ENCODE measurements at places on chromosomes 7 and 10.

GRCh38 chr10:92690211-92690914 is 608 bp downstream of the HHEX start:
- no peak for DNase-seq

DNA sequence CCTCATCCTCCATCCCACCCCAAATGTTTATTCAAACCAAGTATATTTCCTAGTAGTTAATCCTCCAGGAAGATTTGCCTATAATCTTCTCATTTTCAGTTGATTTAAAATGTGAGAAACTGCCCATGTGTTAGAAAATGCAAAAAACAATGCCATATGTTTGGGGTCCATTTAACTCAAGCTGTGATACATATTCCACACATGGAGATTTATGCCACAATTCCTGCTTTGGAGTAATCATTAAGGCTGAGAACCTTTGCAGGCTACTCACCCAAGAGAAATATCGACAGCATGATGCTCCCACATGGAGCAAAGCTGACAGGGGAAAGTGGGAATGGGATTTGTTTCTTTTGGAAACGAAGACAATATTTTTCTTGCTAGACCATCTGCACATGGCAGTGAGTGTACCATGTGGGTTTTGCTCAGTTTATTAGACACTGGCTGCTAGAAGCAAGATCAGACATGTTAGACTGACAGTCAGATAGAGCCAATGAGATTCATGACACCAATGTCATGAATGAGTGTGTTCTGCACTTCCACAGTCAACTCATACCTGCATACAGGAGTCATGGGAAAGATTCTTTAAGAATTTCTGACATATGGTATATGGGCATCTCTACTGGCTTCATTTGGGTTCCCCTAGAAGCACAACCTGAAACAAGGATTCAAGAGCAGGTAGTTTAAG is 3.4 kb upstream of the GRM8 start:
- DNase-seq: no peak

GRCh38 chr10:3169673-3170072 is 2.9 kb downstream of the PITRM1 start:
- DNase-seq: no peak

DNA sequence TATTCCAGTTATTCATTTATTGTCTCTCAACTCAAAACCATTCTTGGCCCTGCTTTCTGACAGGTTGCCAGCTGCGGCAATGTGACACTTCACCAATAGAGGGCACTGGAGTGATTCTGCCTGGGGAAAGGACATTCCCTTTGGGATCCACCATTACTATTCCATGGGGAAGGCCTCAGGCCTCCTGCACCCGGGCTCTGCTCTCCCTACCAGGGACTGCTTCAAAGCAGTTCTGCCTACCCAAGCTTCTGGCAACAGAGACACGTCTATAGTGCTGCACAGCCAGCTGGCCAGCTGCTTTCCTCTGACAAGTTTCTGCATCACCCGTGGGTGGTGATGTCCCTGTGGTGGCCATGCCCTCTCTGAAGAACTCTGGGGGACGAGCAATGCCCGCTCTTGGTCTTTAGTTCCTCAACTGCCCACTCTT is 163.8 kb downstream of the ELMO1 start:
- DNase-seq: no peak

DNA sequence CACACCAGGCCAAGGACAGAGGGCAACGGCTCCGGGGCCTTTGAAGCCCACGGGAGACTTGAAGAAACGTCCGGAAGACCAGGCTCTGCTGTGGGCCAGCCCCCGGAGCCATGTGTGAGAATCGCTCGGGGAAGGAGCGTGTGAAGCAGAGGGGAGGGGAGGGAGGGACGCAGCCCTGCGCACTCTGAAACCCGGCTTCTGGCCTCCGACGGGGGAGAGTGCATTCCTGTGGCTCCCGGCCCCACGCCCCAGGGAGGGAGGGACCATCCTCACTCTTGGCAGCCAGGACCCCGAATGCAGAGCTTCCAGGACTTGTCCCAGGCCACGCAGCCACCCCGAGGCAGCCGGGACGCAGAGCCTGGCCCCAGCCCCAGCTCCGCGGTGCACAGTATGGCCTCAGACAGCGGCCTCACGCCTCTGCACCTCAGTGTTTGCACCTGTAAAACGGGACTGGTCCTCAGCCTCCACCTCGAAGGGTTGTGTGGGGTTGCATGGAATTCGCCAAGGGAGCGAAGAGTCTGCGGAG is 67.4 kb downstream of the PDGFA start:
- no peak for DNase-seq

GRCh38 chr10:58102897-58103296 is 164.8 kb downstream of the IPMK start:
- DNase-seq: no peak

GRCh38 chr7:100493476-100494264 is 9.9 kb downstream of the NYAP1 start:
- DNase-seq: no peak

DNA sequence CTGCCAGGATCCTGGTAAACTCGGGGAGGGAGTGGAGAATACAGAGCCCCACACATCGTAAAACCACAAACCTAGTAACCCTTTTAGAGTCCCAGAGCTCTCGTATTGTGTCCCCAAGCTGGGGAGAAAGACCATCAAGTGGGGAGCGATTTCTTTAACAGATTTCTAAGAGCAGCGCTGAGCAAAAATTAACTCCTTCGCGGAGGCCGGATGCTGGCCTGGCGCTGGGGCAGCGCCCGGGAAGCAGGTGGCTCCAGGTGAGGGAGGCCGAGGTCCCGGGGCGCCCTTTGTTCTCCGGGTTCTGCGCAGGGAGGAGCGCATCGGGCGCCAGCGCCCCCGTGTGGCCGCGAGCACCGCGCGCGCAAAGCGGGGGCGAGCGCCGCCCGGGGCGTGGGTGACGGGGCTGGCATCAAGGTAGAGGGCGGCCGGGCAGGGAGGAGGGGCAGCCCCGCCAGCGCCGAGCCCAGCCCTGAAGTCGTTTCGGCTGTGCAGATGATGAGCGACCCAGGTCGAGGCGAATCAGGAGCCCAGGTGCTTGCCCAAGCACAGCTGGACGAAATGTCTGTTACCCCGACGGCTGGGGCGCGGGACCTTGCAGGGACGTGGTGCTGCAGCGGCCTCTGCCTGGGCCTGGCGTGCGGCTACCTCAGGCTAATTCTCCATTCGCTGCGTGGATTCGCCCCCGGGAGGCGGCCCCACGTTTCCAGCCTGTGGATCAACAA is 10.4 kb upstream of the FGFR2 start:
- DNase-seq: peak; percentile 29

GRCh38 chr7:139948587-139949335 is 114.0 kb downstream of the PARP12 start:
- DNase-seq: no peak

Data from right renal cortex interstitium (tissue), 3 donors.